ENCODE measurements at places on chromosomes 13 and 19. TPM values are rescaled to one million over a fixed set of nuclear protein-coding genes. Genes with fewer than 3 reads are reported as not detected.

GRCh38 chr13:77810430-77810829 lies 108.2 kb downstream of the EDNRB start:
- no peaks in the 10 kb centered on the region for H3K36me3 ChIP-seq
- H3K27me3 ChIP-seq: peaks cover 6% of the 10 kb centered on the region
- H3K4me1 ChIP-seq: no peaks in the 10 kb centered on the region
- no peak overlapping the region for H3K27ac ChIP-seq
- no peak for DNase-seq

- no peak for DNase-seq
- no peak overlapping the region for H3K4me3 ChIP-seq
- H3K36me3 ChIP-seq: peaks cover 44% of the 10 kb centered on the region
Observed at GRCh38 chr13:44951184-44951583, 38.1 kb downstream of the NUFIP1 start.

DNA sequence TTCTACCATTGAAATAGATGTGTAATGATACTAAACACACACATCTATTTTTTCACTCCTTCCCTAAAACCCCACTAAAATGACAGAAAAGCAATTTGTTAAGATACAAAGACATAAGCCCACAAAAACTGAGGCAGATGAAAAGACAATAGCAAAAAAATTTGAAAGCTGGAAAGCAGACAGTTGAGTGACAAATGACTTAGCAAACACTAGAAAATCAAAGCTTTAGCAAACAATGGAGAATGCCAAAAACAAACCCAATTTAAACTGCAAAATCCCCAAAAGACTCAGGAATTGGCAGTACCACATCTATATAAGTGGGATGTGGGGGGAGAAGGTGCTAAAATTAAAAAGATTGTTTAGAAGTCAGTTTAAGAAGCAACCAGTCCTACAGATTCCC lies 9.5 kb downstream of the TSC22D1 start:
- no peaks in the 10 kb centered on the region for H3K36me3 ChIP-seq
- no peak overlapping the region for H3K27ac ChIP-seq
- DNase-seq: no peak
- H3K4me1 ChIP-seq: peaks cover 2% of the 10 kb centered on the region

DNA sequence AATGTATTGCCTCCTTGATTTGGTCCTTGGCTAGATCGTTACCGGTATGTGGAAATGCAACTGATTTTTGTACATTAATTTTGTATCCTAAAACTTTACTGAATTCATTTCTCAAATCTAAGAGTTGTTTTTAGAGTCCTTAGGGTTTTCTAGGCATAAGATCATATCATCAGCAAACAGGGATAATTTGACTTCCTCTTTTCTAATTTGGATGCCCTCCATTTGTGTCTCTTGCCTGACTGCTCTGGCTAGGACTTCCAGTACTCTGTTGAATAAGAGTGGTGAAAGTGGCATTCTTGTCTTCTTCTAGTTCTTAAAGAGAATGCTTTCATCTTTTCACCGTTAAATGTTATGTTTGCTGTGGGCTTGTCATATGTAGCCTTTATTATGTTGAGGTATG lies 12.0 kb upstream of the CYP2A13 start:
- no peak for DNase-seq
- no peaks in the 10 kb centered on the region for H3K4me1 ChIP-seq
- peaks cover 45% of the 10 kb centered on the region for H3K27me3 ChIP-seq

The CYP2F1 gene
- not detected for total RNA-seq

The KCNRG gene
- total RNA-seq: 3.1 TPM

Data from activated B cell treated with CpG ODN at 0.5 μM for 24 hours (primary cell).